Astrocyte (in vitro differentiated cells and primary cell): ENCODE measurements at places on chromosomes 7 and 10.

DNA sequence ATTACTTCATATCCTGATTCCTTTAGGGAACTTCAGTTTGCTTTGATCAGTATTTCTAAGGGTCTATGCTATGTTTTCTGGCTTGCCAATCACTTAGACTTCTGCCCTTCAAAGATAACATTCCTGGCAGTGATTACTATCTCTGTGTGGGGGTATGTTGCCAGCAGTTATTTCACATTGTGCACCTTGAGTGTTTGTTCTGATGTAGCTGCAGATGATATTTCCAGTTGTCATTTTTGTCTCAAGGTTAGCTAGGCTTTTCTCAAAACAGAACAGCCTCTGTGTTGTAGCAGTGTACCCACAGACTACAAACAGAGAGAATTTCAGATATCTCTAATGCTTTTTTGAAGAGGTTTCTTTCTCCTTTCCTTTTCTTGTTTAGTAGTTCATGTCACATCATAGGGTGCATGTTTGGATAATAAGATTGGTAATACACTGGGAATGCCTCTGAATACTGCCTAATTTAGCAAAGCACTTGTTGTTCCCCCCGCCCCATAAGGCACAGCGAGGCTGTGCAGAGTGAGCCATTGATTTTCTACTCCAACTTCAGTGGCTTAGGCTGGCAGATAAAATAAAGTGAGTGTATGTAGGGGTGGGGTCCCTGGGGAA, 134.7 kb upstream of the AGR3 start:
- DNase-seq = no peak

DNA sequence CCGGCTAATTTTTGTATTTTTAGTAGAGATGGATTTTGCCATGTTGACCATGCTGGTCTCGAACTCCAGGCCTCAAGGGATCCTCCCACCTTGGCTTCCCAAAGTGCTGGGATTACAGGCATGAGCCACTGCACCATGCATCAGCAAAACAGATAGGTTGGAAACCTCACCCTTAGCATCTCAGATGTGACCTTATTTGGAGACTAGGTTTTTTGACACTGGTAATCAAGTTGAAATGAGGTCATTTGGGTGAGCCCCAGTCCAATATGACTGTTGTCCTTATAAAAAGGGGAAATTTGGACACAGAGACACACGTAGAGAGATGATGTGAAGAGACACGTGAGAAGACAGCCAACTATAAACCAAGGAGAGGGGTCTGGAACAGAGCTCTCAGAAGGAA, 42.5 kb upstream of the TPST1 start:
- DNase-seq = no peak

GRCh38 chr10:71265618-71266146, 53.3 kb downstream of the UNC5B start:
- no peak for DNase-seq

GRCh38 chr7:46440186-46440585, 519.1 kb upstream of the IGFBP3 start:
- no peak for DNase-seq

- no peak for DNase-seq
These were observed 46.7 kb downstream of the AFAP1L2 start for GRCh38 chr10:114357515-114357996.

GRCh38 chr7:75536940-75537538, 44.9 kb downstream of the SPDYE5 start:
- no peak for DNase-seq

GRCh38 chr7:37643876-37644275, 39.7 kb upstream of the GPR141 start:
- no peak for DNase-seq

GRCh38 chr10:3186368-3186767, 13.8 kb upstream of the PITRM1 start:
- no peak for DNase-seq

DNA sequence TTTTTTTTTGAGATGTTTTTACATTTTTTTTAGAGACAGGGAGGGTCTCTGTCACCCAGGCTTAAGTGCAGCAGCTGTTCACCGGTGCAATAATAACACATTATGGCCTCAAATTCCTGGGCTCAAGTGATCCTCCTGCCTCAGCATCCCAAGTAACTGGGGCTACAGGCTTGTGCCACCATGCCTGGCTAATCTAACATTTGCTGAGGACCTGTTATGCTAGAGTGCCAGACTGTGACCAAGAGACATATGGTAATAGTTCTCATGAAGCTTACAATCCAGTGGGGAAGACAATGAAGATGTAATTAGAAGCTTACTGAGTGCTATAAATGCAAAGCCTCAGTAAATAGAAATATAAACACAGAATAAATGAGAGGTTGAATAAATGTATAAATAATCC, 17.6 kb upstream of the ORC5 start:
- no peak for DNase-seq

GRCh38 chr10:91799612-91799975, 1.4 kb downstream of the TNKS2 start:
- DNase-seq = peak; percentile 33

- DNase-seq = no peak
These were observed 1.3 kb upstream of the SP4 start for GRCh38 chr7:21426286-21427181.

DNA sequence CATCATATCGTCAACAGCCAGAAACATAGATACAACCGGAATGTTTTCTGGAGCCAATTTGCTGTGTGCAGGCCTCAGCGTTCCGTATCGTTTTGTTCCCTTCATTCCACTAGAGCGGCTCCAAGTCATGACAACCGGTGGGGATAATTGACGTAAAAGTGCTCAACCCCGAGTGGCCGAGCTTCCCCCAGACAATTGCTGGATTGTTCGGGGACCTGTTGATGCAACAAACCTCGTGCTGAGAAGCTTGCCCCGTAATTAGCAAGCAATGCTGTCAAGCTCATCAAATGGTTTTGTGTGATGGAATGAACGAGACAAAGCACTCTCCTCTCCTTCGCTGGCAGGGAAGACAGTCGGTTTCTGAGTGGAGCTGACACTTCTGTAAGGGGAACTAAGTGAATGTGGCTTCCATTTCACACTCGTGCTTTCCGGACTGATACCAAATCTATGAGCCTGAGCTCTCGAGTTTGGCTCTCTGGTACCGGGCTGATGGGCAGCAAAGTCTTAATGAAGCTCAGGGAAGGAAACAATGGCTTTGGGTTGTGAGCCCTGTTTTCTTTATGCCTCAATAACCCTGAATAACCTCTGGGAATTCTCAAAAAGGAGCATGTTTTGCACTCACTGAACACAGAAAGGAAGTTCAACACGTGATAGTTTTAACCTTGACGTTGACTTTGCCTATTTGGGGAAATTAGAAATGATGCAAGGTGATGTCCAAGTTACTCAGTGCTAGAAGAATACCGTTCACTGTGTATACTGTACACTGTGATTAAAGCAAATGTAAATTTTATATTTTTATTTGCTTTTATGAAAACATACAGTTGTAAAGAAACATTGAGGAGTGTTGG, 220.5 kb downstream of the BAMBI start:
- DNase-seq = peak; percentile 16

- no peak for DNase-seq
These were observed 24.4 kb downstream of the SLC26A4 start for GRCh38 chr7:107684947-107685463.

- no peak for DNase-seq
These were observed 94.7 kb upstream of the PRSS58 start for GRCh38 chr7:142352543-142352942.

DNA sequence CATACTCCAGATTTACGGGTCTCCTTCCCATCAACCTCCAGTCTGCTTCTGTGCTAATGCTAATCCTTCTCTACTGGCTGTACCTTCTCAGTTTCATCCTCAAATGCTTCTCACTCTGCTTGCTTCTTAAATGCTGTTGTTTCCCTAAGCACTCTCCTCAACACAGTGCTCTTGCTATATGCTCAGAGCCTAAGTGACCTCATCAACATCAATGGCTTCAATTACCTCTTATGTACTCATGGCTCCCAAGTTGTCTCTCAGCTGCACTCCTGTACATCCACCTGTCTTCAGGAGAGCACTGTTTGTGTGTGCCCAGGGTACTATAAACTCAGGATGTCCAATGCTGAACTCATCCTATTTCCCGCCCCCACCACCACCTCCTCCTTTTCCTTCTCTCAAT, 22.5 kb downstream of the ELAPOR2 start:
- DNase-seq = no peak

DNA sequence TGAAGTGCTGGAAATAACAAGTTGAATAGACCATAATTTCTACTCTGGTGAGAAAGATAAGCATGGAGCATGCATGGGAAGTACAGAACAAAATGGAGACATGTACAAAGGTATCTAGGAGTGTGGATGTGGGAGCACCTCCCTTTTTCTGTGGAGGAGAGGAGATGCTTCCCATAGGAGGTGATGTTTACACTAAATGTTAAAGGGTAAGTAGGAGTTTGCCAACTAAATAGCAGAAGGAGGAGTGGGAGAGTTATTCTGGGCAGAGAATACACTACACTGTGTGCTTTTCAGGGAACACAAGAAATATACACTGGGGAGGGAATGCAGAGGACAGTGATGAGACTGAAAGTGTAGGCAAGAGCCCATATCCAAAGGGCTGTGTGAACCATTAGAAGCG, 21.1 kb upstream of the PANK1 start:
- DNase-seq = no peak

- no peak for DNase-seq
These were observed 53.6 kb upstream of the WNT16 start for GRCh38 chr7:121275204-121275603.

- no peak for DNase-seq
These were observed 83.1 kb upstream of the EGR2 start for GRCh38 chr10:62899311-62899710.

- no peak for DNase-seq
These were observed 11.4 kb downstream of the ZNF488 start for GRCh38 chr10:47372726-47373125.

GRCh38 chr7:8058852-8059251, 90.3 kb downstream of the GLCCI1 start:
- no peak for DNase-seq

DNA sequence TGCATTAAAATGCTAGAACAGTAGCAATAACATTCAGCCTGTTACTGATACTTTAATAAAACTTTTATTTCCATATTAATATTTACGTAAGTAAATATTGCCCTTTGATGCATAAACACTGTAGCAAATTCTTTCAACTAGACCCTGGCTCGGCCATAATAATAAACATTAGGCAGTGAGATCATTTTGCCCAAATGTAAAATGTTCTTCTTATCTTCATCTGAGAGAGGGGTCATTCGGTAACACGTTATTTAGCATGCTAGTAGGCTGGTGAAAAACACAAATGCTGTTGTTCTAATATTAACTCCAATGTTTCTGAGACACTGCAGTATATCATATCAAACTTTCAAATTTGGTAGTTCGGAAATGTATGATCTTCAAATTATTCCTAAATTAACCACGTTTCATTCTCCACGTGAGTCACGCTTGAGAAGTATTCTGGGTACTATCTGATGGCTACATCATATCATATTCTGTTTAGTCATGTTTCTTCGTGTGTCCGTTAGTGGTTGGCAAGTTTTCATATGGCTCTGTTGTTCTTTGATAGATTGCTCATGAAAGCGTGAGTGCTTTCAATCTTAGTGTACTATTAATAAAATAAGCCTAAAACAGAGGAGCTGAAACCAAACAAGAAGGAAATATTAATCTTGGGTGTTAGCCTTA, 145.8 kb downstream of the NSUN6 start:
- DNase-seq = no peak

GRCh38 chr7:12094365-12094921, 116.7 kb upstream of the TMEM106B start:
- peak; percentile 64 for DNase-seq

DNA sequence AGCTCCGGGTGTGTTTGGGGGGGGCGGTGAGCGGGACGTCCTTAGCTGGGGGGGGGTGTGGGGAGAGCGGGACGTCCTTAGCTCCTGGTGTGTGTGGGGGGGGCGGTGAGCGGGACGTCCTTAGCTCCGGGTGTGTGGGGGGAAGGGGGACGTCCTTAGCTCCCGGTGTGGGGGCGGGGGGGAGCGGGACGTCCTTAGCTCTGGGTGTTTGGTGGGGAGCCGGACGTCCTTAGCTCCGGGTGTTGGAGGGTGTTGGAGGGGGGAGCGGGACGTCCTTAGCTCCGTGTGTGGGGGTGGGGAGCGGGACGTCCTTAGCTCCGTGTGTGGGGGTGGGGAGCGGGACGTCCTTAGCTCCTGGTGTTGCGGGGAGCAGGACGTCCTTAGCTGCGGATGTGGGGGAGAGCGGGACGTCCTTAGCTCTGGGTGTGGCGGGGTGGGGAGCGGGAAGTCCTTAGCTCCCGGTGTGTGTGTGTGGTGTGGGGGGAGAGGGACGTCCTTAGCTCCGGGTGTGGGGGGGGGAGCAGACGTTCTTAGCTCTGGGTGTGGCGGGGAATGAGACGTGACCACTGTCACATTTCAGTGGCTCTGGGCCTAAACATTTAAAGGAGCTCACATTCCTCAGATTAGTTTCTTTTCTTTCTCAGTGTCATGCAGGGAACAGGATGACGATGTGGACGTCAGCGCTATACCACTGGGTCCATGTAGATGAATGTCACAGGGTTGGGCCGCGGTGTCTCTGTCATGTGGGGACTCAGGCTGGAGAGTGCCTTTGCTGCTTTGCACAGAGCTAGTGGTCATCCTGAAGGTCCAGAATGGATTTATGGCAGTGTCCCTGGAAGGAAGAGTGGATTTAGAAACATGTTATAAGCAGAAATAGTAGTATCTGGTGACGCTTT, 7.5 kb downstream of the DYNC2I1 start:
- DNase-seq = peak; percentile 68

GRCh38 chr10:5467207-5467535, 32.2 kb downstream of the CALML5 start:
- no peak for DNase-seq

DNA sequence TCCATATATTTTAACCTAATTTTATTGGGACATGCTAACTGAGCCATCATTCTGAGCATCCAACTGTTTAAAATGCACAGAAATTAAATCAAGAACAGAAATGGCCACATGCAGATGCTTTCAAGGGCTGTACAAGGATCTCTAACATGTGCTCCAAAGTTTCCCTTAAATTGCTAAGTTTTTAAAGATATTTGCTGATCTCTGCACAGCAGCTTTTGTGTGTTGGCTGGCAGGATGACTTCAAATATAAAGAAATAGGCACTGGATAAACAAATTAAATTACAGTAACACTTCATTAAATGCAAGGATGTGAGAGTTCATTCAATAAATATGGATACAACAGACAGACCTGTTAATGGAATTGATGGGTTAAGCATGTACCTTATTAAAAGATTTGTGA, 148.0 kb upstream of the MEOX2 start:
- DNase-seq = no peak

DNA sequence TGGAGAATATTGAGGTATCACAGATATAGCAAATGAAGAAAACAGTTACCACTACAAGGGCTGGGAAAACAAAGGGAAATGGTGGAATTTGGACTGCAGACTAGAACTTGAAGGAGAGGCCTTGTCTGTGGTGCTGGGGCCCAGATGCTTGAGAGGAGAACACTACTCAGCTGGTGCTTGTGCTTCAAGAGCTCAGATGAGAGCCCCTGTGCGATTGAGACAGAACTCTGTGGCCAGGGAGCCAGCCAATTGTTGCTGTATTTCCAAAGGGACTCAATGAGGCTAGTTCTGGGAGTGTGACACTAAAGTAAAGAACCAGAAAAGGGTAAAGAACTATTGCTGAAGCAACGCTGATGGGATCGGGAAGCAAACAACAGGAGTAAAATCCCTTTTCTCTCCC, 406.5 kb upstream of the SEMA3D start:
- no peak for DNase-seq
